Activated gamma-delta T cell treated with anti-CD3 and anti-CD28 coated beads, Interleukin-2, amount 50 U/mL, for 16 hours (primary cell): ENCODE measurements at places on chromosomes 12 and 14.

GRCh38 chr14:102496958-102497744 lies 12.4 kb downstream of the ANKRD9 start:
- DNase-seq: no peak

- no peak for DNase-seq
Observed at GRCh38 chr14:76385435-76385834, 9.5 kb downstream of the ESRRB start.

DNA sequence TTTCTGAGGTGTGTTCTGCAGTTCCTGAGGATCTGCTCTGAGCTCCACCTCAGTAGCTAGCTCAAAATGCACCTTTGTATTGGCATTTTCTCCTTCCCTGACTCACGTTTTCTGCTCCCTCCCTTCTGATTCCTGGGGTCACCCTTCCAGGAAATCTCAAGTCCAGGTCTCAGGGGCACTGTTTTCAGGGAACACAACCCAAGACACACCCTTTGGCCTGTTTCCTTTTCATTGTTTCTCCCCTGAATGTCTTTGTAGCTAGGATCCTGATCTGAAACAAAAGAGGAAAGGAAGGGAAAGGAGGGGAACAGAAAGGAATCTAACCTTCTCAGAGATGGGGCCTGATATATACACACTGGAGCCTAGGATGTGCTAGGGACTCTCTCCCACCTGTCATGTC lies 7.3 kb upstream of the RIPK3 start:
- no peak for DNase-seq

- DNase-seq: no peak
Observed at GRCh38 chr12:116302166-116303058, 24.9 kb upstream of the MED13L start.

- no peak for DNase-seq
Observed at GRCh38 chr14:99619835-99620834, 16.1 kb upstream of the CCDC85C start.

- no peak for DNase-seq
Observed at GRCh38 chr12:84131076-84131475, 781.5 kb downstream of the SLC6A15 start.

DNA sequence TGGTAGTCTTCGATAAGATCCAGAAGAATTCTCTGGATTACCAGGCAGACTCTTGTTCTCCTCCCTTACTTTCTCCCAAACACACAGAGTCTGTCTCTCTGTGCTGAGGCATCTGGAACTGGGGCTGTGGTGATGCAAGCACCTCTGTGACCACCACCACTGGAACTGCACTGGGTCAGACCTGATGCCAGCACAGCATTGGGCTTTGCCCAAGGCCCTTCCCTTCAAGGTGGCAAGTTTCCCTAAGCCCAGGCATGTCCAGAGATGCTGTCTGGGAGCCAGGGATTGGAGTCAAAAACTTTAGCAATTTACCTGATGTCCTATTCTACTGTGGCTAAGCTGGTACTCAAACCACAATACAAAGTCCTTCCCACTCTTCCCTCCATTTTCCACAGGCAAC lies 14.6 kb upstream of the TMPRSS12 start:
- DNase-seq: no peak
